GM04504 (cell line): ENCODE measurements at places on chromosomes 16 and 17.

GRCh38 chr17:8002721-8003593 lies 542 bp downstream of the GUCY2D start:
- DNase-seq, result no peak

- DNase-seq, result no peak
These were observed 212.3 kb upstream of the SDK2 start for GRCh38 chr17:73856556-73856955.

DNA sequence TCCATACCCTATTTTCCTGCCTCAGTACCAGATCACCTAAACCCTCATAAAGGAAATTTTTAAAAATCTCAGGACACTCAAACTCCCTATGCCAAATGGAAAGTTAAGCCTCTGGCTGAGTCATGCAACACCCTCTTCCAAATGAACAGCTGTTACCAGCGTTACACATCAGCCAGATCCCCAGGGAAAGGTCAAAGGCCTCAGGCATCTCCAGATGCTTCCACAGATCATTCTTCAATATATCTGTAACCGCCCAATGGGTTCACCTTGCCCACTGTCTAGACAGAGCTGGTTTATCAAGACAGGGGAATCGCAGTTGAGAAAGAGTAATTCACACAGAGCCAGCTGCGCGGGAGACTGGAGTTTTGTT lies 29.1 kb upstream of the SHCBP1 start:
- no peak for DNase-seq

DNA sequence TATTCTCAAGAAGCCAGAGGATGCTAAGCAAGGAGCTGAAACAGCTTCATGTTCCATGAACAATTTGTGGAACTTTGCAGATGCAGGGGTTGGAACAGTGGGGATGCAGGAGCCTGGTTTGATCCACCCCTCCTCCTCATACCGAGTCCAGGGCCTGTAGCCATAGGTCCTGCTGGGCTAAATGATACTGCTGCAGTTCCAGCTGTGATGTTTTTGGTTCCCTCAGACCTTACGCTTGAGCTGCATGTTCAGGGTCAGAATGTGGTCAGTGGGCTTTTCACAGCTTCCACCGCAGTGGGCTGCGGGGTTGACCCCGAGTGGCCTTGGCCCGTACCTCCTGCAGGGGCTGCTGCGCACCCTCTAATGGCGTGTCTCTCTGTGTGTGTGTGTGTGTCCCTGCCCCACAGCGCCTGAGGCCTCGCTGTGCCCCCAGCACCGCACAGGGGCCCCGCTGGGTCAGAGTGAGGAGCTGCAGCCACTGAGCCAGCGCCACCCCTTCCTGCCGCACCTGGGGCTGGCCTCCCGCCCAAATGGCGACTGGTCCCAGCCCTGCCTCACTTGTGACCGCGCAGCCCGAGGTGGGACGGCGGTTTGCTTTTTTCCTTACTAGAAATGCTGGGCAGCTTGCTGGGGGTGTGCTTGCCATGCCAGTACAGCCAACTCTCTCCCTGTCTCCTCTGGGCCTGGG lies 48.2 kb downstream of the EPN2 start:
- DNase-seq, result no peak

- DNase-seq, result peak; percentile 84
These were observed 18.8 kb downstream of the PCTP start for GRCh38 chr17:55769625-55770000.

DNA sequence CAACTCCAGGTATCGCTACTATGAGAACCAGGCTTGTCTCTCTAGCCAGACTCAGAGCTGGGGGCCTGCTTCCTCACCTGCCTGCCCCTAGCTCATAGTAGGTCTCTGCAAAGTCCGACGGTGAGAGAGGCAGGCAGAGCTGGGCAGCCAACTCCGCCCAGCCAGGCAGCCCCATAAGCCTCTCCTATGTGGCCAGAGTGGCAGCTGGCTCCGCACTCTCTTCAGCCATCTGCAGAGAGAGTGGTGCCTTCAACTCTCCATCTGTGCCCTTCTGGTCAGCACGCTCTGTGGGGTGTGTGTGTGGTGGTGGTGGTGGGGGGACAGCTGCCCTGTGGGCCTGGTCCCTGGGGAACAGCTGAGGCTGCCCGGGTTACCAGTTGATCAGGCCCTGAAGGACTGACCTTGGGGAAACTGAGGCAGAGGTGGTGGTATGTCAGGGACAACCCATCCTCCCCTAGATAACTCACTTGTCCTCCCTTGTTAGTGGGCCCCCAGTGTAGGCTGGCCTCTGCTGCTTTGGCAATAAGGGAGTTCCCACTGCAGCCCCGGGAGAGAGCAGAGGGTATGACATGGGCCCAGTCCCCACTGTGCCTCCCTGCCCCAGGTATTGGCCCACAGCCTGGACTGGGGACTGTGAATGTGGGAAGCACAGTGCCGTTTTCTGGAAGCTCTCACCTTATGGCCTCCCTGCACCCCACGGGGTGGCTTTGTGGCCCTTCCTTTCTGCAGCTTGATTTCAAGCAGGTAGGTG lies 1.8 kb upstream of the ADGRG1 start:
- DNase-seq, result no peak

GRCh38 chr17:43599046-43599395 lies 52.9 kb upstream of the ETV4 start:
- DNase-seq, result no peak

DNA sequence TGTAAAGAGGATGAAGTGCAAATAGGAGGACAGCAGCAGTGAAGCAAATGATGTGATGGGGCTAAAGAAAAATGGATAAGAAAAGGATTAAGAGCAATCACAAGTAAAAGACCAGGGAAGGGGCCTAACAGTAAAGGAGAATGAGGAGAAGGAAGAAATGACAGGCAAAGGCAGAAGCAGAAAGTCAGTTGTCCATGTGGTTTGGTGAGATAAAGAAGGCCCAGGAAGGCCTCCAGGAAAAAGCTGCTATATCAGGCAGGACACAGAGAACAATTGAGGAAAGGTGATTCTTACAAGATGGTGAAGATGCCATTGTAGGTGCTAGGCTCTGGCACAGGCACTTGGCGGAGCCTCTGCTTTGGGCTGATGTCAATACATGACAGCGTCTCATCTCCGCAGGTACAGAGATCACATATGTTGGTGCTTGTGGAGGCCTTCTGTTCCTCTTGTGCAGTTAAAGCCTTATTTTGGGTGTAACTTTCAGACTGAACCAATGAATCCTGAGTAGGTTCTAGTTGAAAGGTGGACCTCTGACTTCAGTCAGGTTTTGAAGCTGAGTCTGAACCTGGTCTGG lies 18.1 kb downstream of the RDM1 start:
- DNase-seq, result no peak

DNA sequence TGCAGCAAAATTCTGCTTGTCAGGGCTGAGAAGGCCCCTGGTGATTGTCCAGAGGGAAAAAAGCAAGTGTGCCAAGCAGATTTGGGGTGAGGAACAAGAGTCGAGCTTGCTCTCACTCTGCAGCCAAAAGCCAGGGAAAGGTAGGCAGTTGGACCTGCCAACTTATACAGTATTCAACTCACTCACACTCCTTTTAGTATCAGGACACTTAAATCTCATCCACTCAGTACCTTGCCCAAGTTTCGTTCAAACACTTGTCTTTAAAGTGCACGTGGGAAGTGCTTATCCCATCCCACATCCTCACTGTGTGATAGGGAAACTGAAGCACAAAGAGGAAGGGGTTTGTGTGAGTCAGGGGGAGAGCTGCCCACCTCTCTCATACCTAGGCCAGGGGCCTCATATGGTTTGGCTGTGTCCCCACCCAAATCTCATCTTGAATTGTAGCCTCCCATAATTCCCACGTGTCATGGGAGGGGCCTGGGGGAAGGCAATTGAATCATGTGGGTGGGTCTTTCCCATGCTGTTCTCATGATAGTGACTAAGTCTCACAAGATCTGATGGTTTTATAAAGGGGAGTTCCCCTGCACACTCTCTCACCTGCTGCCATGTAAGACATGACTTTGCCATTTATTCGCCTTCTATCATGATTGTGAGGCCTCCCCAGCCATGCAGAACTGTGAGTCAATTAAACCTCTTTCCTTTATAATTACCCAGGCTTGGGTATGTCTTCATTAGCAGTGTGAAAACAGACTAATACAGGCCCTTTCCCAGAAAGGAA lies 25.6 kb upstream of the CES5A start:
- DNase-seq, result no peak

DNA sequence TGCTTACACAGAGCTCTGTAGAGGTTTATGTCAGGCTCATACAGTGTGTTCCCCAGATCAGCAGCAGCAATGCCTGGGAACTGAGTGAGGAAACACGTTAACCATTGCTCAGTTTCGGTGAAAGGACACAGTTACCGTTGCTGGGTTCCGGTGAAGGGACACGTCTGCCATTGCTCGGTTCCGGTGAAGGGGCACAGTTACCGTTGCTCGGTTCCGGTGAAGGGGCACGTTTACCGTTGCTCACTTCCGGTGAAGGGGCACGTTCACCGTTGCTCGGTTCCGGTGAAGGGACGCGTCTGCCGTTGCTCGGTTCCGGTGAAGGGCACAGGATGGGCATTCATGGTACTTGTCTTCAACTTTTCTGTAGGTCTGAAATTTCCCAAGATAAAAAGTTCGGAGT lies 81.7 kb downstream of the MRM3 start:
- no peak for DNase-seq

- peak; percentile 42 for DNase-seq
These were observed 12.2 kb upstream of the NDRG4 start for GRCh38 chr16:58487566-58488351.

- DNase-seq, result no peak
These were observed 27.2 kb downstream of the ZNF594 start for GRCh38 chr17:5164436-5164835.

GRCh38 chr17:7382901-7383300 lies 2.0 kb downstream of the TNK1 start:
- DNase-seq, result no peak

GRCh38 chr16:49644145-49644463 lies 211.8 kb downstream of the ZNF423 start:
- DNase-seq, result no peak

GRCh38 chr17:28119046-28119445 lies 76.6 kb downstream of the NLK start:
- no peak for DNase-seq

DNA sequence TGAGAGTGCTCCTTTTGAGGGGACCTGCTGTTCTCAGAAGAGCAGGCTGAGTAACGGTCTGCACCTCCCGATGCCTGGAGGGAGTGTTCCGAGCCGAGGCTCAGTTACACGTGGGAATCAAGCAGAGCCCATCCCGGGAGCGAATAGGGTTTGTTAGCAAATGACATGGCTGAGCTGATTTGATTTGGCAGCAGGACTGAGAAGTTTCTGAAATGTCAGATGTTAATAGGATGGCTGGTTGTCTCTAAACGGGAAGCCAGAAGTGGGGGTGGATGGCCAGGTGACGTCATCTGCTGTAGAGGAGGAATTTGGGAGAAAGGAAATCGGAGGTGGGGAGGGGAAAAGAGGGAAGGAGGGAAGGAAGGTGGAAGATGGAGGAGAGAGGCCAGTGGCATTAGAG lies 128.0 kb downstream of the RAP1GAP2 start:
- DNase-seq, result no peak

GRCh38 chr16:24174504-24174903 lies 81.6 kb upstream of the CACNG3 start:
- no peak for DNase-seq

- peak; percentile 86 for DNase-seq
These were observed 22.9 kb upstream of the YWHAE start for GRCh38 chr17:1422885-1423284.

DNA sequence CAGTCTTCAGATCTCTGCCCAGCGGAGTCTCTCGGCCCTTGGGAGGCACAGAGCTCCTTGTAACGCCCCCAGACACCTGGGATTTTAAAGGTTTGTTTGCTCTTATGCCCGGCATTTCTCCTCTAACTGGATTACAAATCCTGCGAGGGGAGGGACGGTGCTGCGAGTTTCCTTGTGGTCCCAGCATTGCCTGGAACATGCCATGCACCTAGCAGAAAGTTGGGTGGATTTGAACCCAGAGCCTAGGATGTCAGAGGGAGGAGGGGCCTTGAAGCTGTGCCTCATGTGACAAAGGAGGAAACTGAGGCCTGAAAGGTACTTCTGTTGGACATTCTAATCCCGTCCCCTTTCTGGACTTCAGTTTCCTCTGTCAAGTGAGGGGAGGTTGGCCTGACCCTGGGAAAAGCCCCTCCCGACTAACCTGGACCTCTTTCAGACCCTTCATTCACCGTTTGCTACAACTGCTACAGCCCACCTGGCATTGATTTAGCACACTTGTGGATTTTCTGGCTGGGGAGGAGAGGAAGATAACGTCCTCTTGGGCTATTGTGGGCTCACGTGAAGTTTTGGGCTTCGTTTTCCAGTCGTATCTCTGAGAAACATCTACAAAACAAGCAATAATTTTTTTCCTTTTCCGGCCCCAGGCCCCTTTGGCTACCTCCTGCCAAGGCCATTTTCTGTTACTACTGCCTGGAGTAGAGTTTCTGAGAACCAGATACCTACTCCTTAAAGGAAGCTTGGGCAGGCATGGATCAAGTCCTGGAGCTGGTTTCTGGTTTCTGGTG lies 30.9 kb downstream of the MRC2 start:
- no peak for DNase-seq

GRCh38 chr17:70808596-70808995 lies 639.3 kb downstream of the KCNJ2 start:
- no peak for DNase-seq

DNA sequence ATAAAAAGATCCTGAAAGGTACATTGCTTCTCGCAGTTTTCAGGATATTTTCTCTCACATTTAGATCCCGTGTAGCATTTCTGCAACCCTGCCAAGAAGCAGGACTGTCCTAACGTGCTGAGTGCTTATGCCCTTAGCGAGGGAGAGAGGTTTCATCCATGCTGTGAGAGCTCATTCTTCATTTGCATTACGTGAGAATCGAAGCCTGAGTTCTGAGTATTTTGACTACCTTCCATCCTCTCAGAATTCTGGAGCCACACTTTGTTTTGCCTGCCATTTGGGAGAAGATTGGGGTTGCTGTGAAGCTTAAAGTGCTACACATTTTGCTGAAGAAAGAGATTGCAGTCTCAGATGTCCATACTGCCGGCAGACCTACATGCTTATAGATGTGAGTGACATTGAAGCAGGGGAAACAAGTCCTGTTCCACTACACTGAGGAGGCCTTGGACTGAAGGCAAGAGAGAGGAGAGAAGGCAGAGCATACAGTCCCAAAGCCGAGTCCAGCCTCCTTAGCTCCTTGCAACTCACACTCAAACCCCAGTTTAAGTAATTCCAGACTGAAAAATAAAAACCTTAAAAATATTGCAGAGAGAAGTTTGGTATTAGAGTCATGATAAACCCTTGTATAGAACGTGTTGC lies 183.0 kb downstream of the PRKCA start:
- no peak for DNase-seq

DNA sequence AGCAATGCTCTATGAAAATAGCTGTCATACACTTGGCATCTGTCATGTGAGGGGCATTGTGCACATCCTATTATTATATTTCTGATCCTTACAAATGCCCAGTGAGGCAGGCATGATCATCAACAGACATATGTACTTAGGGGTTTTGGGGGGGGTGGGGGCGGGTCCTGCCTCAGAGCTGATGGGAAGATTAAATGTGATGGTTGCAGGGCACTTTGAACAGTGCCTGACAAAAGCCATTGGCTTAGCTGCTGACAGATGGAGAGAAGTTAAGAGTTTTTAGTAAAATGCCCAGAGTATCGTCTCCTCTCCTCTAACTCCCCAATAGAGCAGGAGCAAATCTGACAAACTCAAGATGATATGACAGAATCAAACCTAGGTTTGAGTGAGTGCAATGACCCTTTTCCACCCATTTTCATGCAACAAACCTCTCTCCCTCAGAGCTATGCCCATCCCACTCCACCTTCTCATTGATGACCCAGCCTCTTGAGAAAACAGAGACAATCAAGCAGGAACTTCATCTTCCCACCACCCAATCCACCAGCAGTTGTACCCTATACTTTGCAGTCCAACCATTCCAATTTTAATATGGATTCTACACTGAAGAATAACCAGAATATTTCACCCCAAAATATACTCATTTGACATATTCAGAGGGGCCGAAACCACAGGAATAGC lies 4.8 kb downstream of the KLHL11 start:
- DNase-seq, result no peak
